ENCODE measurements at places on chromosomes 7 and 10.

DNA sequence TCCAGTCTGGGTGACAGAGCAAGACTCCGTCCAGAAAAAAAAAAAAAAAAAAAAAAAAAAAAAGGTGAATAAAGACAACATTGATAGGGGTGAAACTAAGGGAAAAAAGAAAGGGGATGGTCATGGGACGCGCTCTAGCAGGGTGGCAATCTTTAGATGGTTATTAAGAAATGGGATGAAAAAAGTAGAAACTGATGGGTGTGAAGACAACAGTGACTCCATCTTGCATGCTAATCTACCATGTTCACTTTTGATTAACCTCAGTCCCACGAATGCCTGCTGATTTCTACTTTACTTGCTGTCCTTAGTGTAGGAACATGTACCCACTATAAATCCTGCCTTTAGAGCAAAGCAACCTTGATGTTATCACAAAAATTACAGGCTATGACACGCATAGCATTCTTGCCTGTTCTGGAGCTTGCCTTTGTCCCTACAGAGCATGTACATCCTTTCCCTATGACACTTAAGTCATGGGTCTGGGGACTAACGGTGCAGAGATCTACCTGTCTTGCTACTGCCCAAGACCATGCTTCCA lies 38.5 kb downstream of the P4HA1 start:
- no peak for DNase-seq

GRCh38 chr7:30894866-30895605 lies 16.6 kb upstream of the AQP1 start:
- no peak for DNase-seq

- no peak for DNase-seq
Observed at GRCh38 chr10:22367471-22367870, 22.2 kb downstream of the SPAG6 start.

GRCh38 chr10:133391761-133392518 lies 2.0 kb upstream of the MTG1 start:
- no peak for DNase-seq

DNA sequence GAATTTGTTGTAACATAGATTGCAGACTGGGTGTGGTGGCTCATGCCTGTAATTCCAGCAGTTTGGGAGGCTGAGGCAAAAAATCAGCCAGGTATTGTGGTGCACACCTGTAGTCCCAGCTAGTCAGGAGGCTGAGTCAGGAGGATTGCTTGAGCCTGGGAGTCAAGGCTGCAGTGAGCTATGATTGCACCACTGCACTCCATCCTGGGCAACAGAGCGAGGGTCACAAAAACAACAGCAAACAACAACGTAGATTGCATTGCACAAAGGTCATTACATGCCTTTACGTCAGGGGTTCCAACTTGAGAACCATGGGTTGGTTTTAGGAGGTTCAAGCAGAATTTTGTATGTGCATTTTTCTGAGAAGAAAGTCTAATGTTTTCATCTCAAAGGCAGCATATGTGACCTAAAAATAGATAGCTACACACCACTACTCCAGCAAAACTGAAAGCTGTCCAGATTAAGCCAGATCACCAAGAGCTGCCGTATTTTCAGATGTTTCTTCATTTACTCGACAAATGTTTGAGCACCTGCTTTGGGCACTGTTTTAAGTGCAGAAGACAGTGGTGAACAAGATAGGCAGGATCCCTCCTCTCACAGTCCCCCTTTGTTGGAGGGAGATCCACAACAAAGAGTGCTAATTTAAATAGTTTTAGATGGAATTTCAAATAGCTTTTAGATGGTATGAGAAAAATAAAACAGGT lies 28.3 kb upstream of the CYP26C1 start:
- DNase-seq: no peak

DNA sequence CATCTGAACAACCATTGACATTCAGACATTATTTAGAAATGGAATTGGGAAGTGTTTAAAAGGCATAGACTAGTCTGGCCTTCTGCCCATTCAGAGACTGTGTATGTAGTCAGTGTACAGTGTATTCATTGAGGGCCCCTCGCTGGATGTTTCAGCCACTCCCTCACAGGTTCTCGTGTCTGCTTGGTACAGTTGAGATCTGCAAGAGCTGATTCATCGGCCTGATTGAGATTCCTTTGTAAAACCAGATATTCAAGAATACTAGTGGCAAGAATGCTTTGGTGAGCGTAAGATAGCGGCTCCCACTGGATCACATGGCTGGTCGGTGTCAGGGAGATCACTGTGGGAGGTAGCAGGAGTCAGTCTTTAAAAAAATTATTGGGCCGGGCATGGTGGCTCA lies 119.5 kb downstream of the TCF7L2 start:
- DNase-seq: peak; percentile 95

- DNase-seq: peak; percentile 62
Observed at GRCh38 chr7:30771174-30771879, at the start of gene MINDY4. MINDY4 (plus strand) TSS chr7:30771417; CDS start chr7:30771494, 77 bp downstream.

- DNase-seq: peak; percentile 83
Observed at GRCh38 chr7:105187302-105188169, 173.5 kb downstream of the KMT2E start.

DNA sequence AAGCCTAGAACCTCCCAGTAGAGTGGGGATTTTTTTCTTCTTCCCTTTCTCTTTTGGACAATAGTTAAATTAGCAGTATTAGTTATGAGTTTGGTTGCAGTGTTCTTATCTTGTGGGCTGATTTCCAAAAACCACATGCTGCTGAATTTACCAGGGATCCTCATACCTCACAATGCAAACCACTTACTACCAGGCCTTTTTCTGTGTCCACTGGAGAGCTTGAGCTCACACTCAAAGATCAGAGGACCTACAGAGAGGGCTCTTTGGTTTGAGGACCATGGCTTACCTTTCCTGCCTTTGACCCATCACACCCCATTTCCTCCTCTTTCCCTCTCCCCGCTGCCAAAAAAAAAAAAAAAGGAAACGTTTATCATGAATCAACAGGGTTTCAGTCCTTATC lies 5.4 kb downstream of the OPN1SW start:
- no peak for DNase-seq

DNA sequence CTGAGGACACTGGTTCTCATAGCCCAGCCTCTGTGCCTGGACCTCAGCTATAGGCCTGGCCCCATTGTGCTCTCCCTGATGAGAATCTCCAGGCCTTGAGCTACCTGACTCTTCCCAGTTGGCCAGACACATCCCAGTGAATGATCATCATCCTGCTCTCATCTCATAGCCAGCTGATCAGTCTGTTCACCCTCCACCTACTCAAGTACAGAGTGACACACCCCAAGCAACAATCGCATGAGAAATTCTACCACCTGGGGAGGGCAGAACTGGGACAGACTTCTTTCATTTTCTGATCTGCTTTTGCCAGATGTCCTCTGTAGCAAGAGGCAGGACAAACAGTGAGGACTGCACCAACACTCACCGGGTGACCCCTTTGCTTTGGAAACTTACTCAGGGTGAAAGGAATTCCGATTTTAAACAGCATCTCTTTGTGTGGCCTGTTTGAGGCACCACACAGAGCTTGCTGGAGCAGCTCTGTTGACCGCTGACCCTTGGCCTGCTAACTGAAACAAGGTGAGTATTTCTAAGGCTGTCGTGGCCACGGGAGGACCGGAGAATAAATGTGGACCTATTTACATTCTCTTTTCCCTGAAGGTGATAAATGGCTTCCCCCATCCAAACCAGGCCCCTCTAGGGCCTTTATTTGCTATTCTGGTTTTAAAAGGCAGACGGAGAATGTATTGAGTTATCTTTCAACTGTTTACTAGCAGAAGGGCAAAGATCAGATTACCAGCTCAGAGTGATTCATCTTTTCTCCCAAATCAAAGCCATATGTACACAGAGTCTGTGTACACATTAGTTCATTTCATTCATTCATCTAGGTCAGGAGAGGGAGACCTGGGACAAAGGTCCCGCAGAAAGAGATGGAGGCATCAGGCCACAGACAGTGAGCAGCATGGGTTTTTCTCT lies 181.4 kb upstream of the TNS3 start:
- peak; percentile 61 for DNase-seq

DNA sequence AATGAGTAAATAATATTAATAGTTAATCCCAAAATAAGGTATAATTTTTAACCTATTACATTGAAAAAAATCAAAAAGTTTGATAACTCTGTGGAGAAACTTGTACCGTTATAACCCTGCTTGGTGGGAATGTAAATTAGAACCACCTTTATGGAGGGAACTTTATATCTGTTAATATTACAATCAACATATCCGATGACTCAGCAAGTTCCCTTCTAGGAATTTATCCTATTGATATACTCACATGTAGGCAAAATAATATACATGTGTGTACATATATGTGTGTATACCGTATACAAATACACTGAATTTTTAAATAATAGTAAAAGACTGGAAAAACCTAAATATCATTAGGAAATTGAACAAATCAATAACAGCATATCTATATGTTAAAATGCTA lies 54.7 kb downstream of the PANK1 start:
- no peak for DNase-seq

DNA sequence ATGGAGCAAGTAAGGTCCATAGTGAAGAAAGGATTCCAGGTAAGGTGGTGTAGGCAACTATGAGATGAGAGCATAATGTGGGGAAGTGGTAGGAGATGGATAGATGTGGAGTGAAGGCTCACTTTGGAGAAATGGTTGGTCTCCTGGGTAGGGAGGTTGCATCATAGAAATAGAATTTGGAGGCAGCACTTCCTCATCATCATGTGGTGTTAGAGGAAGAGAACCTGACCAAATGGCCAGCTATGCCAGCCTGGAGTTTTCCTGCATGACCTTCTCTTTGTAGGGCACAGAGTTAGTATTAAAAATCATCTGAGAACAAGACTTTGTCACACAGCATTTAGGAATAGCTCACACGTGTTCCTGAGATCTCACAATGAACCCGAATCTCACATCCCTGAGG lies 126.7 kb upstream of the CXCL12 start:
- no peak for DNase-seq

- no peak for DNase-seq
Observed at GRCh38 chr10:73537288-73537687, 41.5 kb upstream of the PPP3CB start.

- peak; percentile 83 for DNase-seq
Observed at GRCh38 chr7:18352339-18353255, 143.0 kb upstream of the HDAC9 start.

DNA sequence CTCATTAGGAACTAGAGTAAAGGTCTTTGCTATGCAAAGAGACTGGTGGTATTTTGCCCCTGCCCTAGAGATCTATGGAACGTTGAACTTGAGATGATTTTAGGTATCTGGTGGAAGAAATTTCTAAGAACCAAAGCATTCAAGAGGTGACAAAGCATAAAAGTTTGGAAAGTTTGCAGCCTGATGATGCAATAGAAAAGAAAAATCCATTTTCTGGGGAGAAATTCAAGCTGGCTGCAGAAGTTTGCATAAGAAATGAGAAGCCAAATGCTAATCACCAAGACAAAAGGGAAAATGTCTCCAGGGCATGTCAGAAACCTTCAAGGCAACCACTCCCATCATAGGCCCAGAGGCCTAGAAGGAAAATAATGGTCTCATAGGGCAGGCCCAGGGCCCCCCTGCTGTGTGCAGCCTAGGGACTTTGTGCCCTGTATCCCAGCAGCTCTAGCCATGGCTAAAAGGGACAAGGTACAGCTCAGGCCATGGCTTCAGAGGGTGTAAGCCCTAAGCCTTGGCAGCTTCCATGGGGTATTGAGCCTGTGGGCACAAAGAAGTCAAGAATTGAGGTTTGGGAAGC lies 16.5 kb downstream of the TFPI2 start:
- DNase-seq: no peak

DNA sequence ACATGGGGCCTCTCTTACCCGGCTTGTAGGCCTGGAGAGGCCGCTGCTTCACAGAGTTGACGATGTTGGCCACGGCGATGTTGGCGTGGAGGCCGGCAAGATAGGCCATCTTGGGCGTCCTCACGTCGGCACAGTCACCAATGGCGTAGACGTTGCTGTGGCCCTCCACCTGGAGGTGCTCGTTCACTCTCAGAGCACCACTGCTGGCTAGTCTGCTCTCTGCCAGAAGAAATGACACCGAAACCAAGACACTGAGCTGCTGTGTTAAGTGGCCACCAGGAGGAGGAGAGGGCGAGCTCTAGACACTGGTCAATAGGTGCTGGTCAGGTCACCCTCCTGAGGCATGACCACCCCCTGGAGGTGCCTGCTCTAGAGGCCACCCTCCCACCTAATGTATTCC lies 17.7 kb downstream of the AIFM2 start:
- DNase-seq: no peak

- DNase-seq: no peak
Observed at GRCh38 chr7:46146454-46147255, 225.6 kb upstream of the IGFBP3 start.

DNA sequence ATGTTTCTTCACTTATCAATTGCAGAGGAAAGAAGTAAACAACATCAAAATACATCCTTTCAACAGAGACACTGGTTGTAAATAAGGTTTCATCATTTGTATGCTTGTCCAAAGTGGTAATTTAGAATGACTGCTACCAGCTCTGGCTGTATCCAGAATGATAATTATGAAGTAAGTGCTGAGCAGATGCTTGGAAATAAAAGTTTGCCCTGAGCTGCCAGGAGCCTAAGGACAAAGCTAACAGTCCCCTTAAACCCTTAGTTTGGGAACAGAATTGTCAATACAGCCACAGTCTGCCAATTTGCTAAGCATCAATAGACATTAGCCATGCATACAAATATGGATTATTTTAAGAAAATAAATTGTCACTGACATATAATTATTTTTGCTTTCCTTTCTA lies 147.0 kb upstream of the SLC13A1 start:
- DNase-seq: no peak

GRCh38 chr7:3003936-3004335 lies 39.7 kb downstream of the CARD11 start:
- no peak for DNase-seq

DNA sequence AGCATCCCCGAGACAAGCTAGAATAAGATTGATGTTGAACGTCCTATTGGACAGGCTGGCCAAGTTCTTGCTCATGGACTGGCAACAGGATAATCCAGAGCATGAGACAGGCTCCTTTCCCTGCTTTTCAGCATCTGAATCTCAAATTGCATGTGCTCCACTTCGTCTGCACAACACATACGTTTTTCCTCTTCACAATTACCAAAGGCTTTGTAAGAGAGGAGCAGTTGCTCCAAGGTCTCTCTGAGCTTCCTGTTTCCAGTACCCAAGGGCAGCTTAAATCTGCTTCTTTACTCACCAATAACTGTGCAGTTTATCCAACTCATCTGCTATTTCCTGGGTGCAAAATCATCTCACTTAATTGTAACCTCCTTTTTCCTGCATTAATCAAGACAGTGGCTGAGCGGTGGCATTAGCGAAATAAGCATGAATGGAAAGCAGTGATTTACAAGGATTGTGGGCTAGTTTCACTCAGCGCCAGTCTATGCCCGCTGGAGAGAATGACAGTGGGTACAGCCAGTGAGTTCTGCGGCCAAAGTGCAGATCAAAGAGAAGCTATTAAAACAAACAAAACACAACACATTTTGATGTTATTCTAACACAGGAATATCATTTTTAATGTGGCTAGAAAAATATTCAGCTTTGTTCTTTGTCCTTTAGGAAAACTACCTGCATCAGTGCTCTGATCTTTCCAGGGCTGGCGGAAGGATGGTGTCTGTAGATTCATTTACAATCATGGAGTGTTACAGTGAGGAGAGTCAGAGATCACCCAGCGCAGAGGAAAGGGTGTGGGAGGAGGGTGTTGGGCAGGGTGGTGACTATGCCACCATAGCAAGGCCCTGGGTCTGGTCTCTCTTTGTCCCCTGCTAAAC lies 79.8 kb downstream of the CHN2 start:
- no peak for DNase-seq

GRCh38 chr10:11879387-11880094 lies 56.4 kb downstream of the PROSER2 start:
- DNase-seq: no peak

Measured in epithelial cell of esophagus (primary cell).